ENCODE measurements at places on chromosomes 3 and 15.
A peak's percentile ranks its signal among the peaks of the same experiment; 100 is the strongest.

DNA sequence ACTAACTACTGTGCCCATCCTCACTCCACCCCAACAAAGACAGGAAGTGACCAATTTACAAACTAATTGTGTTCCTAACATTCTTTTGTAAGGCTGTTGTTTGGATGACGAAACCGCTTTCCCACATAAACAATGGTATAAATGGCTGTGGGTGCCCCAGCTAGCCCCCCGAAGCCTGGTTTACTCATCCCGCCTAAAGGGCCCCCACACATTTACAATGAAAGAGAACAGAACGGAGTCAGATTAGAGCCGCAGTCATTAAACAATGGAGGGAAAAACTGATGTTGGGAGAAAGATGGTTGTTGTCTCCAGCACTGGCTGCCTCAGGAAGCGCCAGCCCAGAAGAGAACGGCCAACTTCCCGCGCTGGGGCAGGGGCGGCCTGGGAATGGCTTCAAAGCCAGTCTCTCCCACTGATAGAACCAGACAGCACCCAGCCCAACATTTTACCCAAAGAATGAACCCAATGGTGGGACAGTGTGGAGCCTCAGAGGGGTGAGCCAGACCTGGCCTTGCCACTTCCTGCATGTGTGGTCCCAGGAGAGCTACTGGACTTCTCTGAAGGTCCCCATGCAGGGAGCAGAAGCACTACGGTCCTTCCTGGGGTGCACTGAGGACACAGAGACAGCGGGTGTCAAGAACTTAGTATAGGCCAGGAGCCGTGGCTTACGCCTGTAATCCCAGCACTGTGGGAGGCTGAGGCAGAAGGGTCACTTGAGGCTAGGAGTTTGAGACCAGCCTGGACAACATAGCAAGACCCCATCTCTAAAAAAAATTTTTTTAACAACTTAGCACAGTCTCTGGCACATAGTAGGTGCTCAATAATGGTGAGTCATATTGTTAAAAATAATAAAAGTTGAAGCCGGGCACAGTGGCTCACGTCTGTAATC is 75.8 kb upstream of the GATA2 start:
- no peak for DNase-seq

DNA sequence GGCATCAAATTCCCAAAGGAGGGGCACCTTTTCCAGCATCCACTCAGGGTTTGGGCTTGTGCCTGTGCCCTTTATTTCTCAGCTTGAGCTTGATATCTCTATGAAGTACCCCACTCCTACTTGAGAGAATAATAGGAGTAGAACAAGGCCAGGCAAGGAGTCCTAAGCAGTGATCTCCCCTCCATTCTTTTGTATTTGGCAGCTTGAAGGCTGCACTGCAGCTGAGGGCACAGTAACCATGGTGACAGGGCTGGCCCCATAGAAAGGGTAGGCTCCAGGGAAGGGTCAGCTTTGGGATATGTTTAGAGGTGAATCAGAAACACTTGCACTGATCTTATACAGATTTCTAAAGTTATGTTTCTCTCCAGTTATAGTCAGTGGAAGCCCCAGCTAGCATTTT is 145.4 kb upstream of the SLC24A5 start:
- no peak for DNase-seq

- peak; percentile 76 for DNase-seq
Observed at GRCh38 chr3:125055331-125055912, 375 bp downstream of the HEG1 start.

- no peak for DNase-seq
Observed at GRCh38 chr15:100113351-100114080, 228.3 kb downstream of the ADAMTS17 start.

GRCh38 chr15:85380812-85381642 is 624 bp downstream of the AKAP13 start:
- peak; percentile 70 for DNase-seq

- DNase-seq: no peak
Observed at GRCh38 chr15:51079226-51079625, 15.5 kb downstream of the TNFAIP8L3 start.

DNA sequence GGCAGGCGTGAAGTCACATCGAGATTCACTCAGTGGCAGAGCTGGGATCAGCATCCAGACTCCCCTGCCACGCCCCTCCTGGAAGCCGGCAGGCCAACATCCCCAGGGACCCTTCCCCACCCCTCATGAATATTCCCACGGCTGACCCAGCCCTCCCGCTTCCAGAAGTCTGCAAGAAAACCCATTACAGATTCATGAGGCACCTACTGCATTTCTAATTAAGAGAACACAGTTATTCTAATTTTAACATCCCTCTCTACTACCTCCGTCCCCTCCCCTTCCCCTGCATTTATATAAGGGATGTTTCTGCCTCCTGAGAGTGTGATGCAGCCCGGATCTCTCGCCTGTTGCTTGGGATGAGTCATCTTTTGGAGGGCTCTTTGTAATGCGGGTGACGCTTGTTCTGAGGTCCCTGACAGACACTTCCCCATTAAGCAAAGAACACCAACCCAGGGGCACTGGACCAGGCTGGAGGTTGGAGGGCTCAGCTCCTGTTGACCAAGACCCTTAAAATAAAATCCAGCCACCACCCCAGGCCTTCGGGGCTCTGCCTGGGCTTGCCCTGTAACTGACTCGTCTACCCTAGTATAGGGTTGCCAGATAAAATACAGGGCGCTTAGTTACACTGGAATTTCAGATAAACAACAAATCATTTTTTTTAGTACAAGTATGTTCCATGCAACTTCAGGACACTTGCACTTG is 118.7 kb downstream of the NUP210 start:
- peak; percentile 65 for DNase-seq

- DNase-seq: no peak
Observed at GRCh38 chr15:68792901-68793766, 27.6 kb downstream of the ANP32A start.

DNA sequence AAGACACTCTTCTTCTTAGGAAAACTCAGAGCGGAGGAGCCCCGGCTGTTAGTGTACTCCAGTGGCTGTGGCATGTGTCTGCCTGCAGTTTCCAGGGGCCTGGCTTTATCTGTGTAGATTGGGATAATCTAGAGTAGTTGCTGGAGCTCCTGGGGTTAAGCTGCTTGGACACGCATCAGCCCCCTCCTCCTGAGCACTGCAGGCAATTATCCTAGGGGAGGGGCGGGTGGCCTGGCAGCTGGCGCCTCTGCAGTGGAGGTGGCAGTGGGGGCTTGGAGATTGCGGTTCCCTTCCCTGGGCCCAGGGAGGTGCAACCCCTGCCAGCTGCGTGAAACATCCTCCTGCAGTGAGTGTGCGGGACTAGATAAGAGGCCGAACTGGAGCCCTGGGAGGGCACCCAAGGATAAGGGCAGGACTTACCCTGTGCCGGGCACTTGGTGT is 68.2 kb downstream of the EFCAB12 start:
- no peak for DNase-seq

DNA sequence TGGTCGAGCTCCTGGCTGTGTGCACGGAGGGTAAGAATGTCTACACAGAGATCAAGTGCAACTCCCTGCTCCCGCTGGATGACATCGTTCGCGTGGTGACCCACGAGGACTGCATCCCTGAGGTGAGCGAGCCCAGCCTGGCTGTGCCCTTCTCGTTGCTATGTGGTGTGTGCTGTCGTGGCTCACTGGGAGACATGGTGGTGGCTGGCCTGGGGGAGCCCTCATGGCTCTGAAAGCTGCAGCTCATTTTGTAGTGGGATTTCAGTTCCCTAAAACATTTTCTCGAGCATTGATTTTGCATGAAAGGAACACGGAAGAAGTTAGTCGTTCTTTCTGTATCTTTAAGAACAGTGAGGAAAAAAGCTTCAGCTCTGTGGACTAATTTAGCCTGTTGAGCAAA is 200.5 kb downstream of the ITPR1 start:
- peak; percentile 31 for DNase-seq

- DNase-seq: no peak
Observed at GRCh38 chr15:65953622-65954021, 84.3 kb downstream of the RAB11A start.

- no peak for DNase-seq
Observed at GRCh38 chr15:78445875-78446274, 7.9 kb downstream of the IREB2 start.

DNA sequence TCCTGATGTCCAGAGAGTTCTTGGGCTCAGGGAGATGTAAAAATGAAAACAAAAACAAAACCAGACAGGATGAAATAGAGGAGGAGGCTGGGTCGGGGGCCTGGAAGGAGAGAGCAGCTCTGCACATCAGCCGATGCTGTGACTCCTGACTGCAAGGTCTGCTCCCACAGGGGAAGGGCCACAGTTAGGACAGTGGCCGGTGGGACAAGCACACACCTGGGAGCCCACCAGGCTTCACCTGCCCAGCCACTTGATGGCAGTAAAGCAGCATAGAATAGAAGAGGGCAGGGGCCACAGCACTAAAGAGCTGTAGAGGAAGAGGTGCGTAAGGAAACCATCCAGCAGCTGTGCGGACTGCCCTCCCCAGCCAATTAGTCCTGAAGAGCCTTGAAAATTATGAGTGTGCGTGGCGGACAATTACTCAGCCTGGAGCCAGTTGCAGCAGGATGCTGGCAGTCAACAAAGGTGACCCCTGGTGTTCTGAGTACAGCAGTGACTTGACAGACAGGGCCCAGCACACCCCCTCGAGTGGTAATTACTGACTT is 29.8 kb downstream of the ALS2CL start:
- DNase-seq: peak; percentile 5

GRCh38 chr3:127783166-127783565 is 39.1 kb downstream of the MGLL start:
- DNase-seq: no peak

GRCh38 chr15:100692246-100692645 is 89.9 kb downstream of the ASB7 start:
- DNase-seq: no peak

GRCh38 chr3:100213891-100214573 is 46.8 kb upstream of the TBC1D23 start:
- no peak for DNase-seq

GRCh38 chr3:17820704-17821103 is 78.3 kb upstream of the TBC1D5 start:
- DNase-seq: no peak

GRCh38 chr15:65885668-65886218 is 16.5 kb downstream of the RAB11A start:
- DNase-seq: no peak

DNA sequence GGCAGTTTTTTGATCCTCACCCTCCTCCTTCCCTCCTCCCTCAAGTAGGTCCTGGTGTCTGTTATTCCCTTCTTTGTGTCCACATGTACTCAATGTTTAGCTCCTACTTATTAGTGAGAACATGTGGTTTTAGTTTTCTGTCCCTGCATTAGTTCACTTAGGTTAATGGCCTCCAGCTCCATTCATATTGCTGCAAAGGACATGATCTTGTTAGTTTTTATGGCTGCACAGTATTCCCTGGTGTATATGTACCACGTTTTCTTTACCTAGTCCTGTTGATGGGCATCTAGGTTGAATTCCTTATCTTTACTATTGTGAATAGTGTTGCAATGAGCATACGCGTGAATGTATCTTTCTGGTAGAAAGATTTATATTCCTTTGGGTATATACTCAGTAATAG is 61.7 kb upstream of the FGF7 start:
- no peak for DNase-seq

- DNase-seq: no peak
Observed at GRCh38 chr3:193016437-193016901, 98.8 kb upstream of the MB21D2 start.

- DNase-seq: no peak
Observed at GRCh38 chr3:146523531-146523930, 20.9 kb downstream of the PLSCR1 start.

DNA sequence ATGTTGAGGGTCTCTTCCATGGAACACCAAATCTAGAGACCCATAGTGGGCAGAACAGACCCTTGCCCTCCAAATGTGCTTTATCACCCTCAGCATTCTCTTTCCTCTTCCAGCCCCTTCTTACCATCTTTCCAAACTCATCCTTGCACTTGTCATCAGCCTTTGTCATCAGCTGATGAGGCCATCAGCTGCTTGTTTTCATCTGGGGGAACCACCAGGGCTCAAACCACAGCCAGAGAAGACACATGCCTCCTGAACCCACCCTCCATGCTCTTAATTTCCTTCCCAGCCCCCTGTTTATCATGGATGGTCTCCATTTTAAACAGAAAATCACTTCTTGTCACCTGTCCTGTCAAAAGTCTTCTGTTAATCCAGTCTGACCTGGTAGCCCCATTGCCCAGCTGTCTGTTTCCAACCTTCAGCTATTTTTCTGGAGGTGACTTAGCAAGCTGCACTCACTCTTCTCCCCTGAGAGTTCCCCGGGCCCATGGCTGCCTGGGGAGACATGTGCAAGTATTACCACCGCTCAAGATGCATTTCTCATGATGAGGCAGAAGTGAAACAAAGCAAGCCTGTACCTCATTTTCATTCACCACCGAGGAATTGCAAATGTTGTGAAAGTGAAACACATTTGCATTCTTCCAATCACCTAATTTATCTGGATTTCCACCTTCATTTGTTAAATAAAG is 14.7 kb upstream of the SYNM start:
- peak; percentile 81 for DNase-seq

DNA sequence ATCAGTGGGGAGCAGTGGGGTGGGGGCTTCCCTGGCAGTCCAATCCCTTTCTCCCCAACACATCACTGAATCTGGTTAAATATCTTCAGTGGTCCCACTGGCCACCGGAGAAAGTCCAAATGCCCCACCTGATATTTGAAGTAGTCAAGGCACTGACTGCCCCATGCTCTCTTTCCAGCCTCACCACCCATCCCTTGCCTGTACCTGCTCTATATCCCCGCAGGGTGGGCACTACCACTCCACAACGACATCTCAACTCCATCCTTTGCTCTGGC is 101.7 kb downstream of the DAPK2 start:
- DNase-seq: no peak

GRCh38 chr3:36489101-36489500 is 108.8 kb downstream of the STAC start:
- no peak for DNase-seq

DNA sequence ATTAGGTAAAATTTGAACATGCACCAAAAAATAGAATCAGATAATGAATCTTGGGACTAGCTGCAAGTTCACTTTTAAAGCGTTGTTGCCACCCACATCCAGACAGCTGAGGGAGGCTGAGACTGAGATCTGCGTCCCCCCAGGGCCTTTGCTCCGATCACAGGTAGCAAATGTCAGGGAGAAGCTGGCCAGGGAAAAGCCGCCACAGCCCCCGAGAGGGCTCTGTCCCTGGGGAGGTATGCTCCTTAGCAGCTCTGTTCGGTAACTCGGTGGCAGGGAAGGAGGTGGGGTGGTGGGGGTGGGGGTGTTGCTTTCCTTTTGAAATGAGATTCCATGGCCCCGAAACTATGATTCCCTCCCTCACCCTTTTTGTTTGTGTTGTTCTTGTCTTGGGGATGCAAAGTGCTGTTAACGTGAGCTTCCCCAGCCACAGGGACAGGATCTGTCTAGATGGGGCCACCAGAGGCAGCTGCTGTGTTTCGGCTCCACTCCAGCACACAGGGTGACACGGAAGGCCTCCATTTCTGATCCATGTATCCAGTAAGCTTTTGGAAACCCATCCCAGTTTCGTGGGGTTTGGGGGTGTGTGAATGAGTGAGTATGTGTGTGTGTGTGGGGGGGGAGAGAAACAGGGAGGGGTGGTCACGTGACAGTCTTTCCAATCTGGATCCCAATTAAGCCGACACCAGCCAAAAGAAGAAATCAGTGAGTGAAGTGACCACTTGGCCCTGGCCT is 1.1 kb upstream of the MINAR1 start:
- DNase-seq: no peak

- no peak for DNase-seq
Observed at GRCh38 chr3:29771602-29772001, 490.7 kb downstream of the RBMS3 start.

GRCh38 chr3:47932421-47932820 is 83.8 kb downstream of the MAP4 start:
- no peak for DNase-seq
